AG04450 (cell line): ENCODE measurements at places on chromosomes 5 and 9. TPM values are rescaled to one million over a fixed set of nuclear protein-coding genes. Genes with fewer than 3 reads are reported as not detected.

FSD1L gene
- 5.6 and 7.4 TPM in 2 replicates for polyA plus RNA-seq

PCDHA9 gene
- 0.02 TPM in 1 of 2 replicates, not detected in the other for polyA plus RNA-seq

GABRP gene
- not detected in 2 replicates for polyA plus RNA-seq

BARHL1 gene
- polyA plus RNA-seq, result not detected in 2 replicates

- no peak for DNase-seq
These were observed 142.2 kb downstream of the MED27 start for GRCh38 chr9:131937451-131937850.

GRCh38 chr9:91162311-91162710 is 199.4 kb downstream of the AUH start:
- no peak for DNase-seq

DNA sequence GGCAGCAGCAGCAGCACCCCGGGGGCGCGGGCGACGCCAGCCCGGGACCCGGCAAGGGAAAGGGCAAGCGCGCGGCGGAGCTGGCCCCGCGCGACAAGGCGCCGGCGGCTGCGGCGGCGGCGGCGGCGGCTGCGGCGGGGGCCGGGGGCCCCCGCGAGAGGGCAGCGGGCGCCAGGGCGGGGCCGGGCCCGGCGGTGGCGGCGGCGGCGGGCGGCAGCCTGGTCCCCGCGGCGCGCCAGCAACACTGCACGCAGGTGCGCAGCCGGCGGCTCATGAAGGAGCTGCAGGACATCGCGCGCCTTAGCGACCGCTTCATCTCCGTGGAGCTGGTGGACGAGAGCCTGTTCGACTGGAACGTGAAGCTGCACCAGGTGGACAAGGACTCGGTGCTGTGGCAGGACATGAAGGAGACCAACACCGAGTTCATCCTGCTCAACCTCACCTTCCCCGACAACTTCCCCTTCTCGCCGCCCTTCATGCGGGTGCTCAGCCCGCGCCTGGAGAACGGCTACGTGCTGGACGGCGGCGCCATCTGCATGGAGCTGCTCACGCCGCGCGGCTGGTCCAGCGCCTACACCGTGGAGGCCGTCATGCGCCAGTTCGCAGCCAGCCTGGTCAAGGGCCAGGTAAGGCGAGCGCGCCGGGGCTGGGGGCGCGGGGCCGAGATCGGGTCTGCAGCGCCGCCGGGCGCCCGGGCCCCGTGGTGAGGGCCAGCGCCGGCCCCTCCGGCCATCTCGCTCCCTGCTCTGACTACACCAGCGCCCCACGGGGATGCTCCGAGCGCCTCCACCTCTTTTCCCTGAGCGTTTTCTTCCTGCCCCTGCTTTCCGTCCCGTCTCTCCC is at the start of gene UBE2QL1:
Gene UBE2QL1, plus strand, starts transcription at position 238 of the 843 bp plus-strand sequence. Its CDS starts 35 bp downstream, at position 273.
- no peak for DNase-seq

GRCh38 chr9:95776176-95776575 is 99.3 kb upstream of the ERCC6L2 start:
- DNase-seq, result no peak

- no peak for DNase-seq
These were observed 37.8 kb upstream of the NXNL2 start for GRCh38 chr9:88497224-88497623.

GRCh38 chr9:23581931-23582330 is 244.1 kb downstream of the ELAVL2 start:
- DNase-seq, result no peak

DNA sequence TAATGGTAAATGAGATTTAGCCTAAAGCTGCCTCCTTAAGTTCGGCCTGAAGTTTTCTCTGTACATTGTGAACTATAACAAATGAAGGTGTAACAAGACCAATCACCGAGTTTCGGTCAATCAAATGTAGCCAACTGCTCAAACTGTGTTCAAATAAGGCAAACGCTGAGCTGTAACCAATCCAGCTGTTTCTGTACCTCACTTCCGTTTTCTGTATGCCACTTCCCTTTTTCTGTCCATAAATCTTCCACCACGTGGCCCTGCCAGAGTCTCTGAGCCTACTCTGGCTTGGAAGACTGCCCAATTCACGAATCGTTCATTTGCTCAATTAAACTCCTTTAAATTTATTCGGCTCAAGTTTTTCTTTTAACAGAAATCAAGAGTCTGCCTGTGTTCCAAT is 193.5 kb upstream of the KLF9 start:
- no peak for DNase-seq

DNA sequence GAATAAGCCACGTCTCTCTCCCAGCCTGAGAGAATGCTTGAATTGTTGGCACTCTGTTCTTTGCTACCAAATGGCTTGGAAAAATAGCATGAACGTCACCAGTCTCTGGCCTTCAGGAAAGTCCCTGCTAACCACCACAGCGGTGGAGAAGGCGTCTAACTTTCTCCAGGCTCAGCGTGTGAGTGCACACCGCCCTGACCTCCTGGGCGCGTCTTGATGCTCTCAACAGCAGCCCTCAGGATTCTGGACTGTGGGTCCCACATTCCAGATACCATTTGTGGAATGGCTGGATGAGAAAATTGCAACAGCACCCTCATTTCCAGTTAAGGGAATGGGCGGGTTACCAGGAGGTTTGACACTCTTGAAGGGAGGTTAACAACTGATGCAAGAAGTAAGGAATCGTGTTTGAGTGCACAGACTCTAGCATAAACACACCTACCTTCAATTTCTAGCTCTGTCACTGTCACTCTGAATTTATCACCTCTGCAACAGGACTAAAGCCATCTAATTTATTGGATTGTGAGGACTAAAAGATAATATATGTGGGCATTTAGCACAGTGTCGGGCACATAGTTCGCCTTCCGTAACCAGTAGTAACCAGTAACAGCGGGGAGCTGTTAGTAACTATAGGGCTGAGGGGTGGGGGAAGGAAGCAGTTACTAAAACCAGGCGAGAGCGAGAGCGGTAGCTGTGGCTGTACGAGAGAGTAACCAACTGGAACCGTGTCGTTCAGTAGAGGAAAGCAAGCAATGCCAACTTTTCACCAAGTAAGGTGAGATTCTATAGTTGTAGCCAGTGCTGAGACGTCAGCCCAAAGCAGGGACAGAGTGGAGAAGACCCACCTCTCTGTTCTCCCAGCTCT is 807 bp upstream of the PLGRKT start:
- no peak for DNase-seq
